NCI-H1092 treated with DMSO at 0.1 percent for 48 hours (cell line): ENCODE measurements at places on chromosomes 2 and 18.

- DNase-seq, result no peak
Measured at GRCh38 chr2:120821446-120822160, 85.9 kb downstream of the GLI2 start.

DNA sequence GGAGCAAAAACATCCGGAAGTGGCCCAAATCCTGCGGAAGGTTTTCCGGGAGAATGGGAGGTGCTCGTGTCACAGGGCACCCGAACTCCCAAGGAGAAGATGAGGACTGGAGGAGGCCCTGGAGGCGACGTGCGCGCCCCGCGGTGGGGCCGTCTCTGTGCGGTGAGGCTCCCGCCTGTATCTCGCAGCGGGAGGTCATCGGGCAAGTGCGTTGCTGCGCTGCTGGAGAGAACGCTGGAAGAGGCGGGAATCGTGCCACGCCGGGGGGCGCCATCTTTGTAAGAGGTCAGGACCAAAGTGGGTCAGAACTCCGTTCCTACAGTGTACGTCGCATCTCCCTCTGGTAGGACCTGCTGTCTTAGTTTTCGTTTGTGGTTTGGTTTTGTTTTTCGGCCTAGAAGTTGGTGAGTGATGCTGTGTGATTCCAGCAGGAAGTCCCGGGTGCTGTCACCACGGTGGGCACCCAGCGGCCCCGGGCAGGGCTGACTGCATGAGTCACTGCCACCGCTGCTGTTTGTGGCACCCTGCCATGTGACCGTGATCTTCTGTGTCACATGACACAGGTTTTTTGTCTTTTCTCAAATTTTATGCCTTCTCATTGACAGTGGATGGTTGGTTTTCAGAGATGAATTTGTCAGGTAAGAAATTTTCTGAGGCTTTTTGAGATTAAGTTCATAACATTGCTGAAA is 21.5 kb upstream of the ATP9B start:
- no peak for DNase-seq

DNA sequence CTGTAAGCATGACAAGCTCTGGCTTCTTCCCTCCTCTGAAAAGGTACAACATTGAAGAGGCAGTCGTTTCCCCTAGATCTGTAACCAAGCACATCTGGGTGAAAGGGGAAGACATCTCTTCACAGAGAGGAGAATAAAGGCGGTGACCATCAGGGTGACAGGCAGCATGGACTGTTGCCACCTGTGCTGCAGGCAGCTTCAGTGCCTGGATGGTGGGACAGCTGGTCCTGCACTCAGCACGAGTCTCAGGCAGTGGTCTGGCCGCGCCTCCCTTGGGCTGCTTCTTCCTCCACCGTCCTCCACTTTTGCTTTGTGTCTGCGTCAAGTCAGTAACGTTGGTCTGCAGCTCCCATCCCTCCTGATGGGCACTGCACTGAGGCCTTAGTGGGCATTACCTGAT is 264.4 kb downstream of the NEDD4L start:
- no peak for DNase-seq

- no peak for DNase-seq
Measured at GRCh38 chr18:8097927-8098326, 511.3 kb upstream of the RAB12 start.

DNA sequence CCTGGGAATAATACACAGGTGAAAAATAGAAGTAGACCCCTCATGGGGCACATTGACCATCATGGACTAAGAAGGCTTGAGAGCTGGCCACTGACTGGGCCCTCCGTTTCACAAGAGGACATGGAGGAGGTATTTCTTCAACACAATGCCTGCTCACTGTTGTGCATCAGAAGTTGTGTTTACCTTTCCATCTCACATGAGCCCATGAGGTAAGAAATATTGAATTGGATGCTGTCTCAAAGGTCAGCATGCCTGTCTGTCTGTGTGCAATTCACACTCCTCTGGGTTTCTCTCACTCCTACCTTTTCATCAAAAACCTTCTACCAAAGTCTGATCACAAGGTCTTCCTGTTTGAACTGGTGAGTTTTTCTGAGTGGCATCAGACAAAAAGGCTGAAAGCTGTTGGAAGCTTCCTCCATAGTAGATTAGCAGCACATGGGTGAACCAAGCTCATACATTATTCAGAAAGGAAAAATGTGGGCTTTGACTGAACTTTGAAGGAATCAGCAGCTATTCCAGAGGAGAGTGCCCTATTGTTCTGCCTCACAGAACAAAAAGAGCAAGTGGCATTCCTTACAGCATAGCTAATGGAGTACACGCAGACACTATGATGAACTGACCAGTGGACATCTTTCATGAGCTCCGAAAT is 143.2 kb upstream of the RND3 start:
- DNase-seq, result no peak

DNA sequence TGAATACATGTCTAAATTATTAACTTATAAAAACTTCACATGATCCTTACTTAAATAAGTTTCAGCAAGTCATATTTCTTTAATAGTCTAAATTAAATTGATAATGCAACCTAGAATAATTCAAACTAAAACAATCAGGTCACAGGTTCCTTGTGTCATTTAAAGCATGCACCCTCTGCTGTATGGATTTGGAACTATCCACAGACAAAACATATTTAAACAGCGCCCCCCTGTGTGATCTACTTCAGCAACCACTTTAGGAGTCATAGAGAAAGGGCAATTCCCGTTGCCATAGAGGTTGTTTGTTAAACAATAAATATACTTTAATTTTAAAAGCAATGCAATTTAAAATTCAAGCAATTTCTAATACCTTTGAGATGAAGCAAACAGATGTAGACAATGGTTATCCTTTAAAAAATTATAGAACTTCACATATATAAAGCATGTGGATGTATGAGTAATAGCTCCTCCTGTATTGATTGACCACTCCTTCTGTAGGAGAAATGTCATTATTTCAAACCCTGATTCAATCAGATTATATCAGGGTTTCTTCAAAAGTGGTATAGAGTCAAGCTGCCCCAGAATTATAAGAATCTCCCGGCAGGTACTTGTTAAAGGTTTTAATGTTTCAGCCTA is 21.2 kb downstream of the GRB14 start:
- DNase-seq, result peak; percentile 71

GRCh38 chr2:45993476-45993991 is 303.7 kb upstream of the EPAS1 start:
- DNase-seq, result peak; percentile 34

DNA sequence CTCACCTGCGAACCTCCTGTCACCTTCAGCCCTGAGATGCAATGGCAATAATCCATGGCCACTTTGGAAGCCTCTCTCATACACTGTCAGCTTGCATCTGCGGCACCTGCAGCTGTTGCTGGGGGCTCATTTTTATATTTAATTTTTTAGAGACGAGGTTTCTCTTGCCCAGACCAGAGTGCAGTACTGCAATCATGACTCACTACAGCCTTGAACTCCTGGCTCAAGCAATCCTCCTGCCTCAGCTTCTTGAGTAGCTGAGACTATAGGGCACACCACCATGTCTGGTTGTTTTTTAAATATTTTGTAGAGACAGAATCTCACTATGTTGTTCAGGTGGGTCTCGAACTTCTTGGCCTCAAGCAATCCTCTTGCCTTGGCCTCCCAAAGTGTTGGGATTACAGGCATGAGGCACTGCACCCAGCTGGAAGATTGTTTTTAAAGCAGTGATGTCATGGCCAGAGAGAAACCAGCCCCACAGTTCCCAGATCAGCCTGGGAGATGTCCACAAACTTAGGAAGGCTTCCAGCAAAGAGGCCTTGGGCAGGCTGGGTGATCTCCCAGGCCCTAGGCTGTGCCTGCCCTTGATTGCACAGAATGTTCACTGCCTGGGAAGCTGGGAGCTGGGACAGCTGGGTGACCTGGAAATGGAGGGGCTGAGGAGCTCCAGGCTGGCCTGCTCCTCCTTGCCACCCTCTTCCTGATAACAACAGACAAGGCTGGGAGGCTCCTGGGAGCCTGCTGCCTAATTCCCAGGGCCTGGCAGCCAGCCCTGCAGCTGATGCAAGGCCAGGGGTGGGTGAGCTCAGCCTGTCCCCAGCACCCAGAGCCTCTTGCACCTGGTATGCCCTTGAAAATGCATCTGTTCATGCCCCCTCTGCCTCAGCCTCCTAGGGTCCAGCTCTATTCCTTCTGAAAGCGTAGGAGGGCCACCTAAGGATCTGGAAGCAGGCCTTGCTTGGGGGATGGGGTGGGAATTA is 27.1 kb downstream of the SH2D6 start:
- peak; percentile 22 for DNase-seq

DNA sequence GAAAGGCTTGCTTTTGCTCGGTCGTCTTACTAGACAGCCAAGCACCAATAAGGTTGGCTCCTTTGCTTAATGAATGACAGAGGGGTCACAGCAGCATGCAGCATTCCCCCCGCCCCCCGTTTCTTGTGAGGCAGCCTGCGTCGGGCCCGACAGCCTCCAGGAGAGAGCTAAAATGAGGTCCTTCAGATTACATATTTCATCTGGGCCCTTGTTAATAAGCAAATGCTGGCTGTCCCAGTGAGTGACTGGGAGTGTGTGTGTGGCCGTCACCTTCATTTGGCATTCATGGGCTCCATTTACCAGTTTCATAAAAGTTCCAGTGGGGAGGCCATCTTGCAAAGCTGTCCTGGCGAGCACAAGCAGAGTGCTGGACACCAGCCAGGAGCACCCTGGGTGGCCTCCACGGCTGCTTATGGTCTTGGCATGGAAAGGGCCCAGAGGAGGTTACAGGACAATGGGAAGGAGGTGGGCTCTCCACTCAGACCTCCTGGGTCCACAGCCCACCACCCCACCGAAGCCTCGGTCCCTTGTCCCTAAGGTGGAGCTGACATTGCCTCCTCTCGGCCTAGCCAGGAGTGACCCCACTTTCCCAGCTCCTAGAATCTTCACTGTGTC is 37.2 kb downstream of the ODC1 start:
- peak; percentile 3 for DNase-seq

GRCh38 chr18:34773378-34773777 is 63.3 kb downstream of the DTNA start:
- DNase-seq, result no peak

- no peak for DNase-seq
Measured at GRCh38 chr2:111099402-111099801, 21.3 kb upstream of the BCL2L11 start.

GRCh38 chr2:224884188-224884587 is 158.1 kb downstream of the DOCK10 start:
- DNase-seq, result no peak

GRCh38 chr2:218831378-218831990 is at the start of gene PRKAG3:
PRKAG3 (minus strand) TSS chr2:218831803.
- no peak for DNase-seq

- DNase-seq, result peak; percentile 48
Measured at GRCh38 chr18:68847219-68847837, 49.4 kb downstream of the CCDC102B start.

GRCh38 chr2:95323347-95324155 is 26.4 kb downstream of the KCNIP3 start:
- no peak for DNase-seq

DNA sequence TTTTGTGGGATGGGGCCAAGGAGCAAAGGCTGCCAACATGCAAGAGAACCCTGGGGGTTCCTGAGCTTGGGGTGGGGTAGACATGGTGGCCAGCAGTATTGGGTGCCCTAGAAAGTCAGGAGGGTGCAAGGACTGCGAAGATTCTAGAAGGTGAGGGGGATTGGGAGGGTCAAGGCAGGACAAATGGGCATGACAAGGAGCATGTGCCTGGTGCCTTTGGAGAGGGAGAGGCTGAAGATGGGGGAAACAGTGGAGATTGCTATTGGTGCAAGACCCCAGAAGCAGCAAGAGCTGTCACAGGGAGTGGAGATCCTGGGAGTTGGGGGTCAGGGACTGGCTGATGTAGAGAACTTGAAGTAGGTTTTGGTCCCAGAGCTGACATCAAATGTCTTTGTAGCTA is 7.5 kb downstream of the B3GNT2 start:
- DNase-seq, result no peak

DNA sequence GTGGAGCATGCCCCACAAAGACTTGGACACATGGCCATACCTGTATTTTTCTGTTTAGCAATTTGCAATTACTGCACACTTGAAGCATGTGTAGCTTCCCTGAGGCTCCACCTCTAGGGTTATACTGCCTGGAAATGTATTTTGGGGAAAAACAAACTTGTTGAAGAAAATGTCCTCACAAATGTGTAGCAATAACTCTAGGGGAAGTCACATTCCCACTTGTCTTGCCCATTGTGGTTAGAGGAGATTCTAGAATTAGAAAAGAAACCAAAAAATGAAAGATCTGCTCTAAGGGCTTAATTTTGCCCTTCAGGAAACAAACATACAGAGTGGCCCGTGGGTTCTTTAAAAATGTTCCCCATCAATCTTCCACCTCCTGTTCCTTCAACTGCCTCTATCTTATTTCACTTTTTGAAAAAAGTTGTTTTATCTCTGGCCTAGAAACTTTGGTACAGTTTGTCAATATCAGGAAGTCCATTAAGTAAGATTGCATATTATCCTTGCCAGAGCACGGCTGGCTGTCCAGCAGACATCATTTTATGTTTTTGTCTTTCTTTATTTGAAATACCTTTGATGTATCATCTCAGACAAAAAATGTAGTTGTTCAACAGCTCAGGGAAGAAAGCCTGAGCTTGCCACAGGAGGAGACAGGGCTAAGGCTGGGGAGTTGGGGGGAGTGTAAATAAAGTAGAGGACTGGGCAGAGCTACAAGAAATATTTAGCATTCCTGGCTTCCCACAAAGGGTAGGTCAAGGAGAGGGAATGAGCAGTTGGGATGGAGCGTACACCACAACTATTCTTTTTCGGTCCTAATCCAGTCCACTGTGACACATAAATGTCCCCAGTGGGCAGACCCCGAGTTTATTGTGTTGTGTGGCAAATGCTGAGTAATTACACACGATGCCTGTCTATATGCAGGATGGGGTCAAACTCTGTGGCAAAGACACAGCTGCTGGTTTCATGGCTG is 96.8 kb upstream of the CDC42EP3 start:
- no peak for DNase-seq
